Esophagus muscularis mucosa (tissue), 4 donors: ENCODE measurements at places on chromosomes 12 and 14. TPM values are rescaled to one million over a fixed set of nuclear protein-coding genes. Genes with fewer than 3 reads are reported as not detected.

DNA sequence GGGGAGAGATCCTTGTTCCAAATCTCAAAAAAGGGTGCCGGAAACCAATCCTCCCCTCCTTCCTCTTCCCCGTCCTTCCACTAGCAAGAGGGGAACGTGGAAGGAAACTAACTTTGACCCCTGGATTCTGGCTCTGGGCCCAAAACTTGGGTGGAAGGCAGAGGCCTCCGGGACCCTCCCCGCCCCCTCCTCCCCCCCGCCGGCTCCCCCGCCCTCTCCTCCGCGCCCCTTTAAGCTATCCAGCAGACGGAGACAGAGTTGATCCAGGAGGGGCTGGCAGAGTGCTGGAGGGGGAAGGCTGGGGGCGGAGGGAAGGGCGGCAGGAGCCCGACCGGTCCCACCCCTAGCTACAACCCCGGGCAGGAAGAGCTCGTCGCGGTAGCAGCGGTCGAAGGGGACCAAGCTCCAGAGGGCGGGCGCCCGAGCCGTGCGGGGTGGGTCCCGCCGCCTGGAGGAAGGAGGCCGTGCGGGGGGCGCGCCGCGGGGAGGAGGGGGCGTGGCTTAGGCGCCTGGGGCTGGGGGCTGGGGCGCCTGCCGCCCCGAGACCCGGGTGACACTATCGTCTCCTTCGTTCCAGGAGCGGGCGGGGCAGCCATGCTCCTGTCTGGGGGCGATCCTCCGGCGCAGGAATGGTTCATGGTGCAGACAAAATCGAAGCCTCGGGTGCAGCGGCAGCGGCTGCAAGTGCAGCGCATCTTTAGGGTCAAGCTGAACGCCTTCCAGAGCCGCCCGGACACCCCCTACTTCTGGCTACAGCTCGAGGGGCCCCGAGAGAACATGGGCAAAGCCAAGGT, at the start of gene NYNRIN:
TSS of gene NYNRIN (plus strand) at position 351 of the 794 bp plus-strand sequence. CDS start at position 595, 244 bp downstream.
- DNase-seq: no peak

The KLHL42 gene
- total RNA-seq: 66.1 TPM

- DNase-seq: no peak
Observed at GRCh38 chr14:75941030-75941429, 40.8 kb downstream of the TGFB3 start.

DNA sequence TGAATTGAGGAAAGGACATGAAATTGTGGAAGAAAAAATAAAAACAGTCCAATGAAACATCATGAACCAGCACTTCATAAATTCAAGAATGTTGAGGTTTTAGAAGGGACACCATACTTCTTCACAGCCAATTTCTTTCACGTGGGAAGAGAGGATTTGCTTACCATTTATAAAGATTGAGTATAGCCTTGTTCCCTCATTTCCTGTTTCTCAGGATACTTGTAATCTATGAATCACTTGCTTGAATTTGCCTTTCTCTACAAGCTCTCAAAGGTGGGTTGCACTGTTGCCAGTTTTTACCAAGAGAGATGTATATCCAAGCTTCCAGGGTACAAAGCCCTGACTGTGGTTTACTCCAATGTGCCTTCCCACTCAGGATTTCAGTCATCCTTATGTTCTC, 116.1 kb downstream of the DUSP6 start:
- DNase-seq: no peak

GRCh38 chr12:121495746-121496145, 85.1 kb downstream of the KDM2B start:
- no peak for DNase-seq

The SLC38A6 gene
- total RNA-seq: 11.4 TPM

The ASIC1 gene
- total RNA-seq: 5.6 TPM

- DNase-seq: peak; percentile 50
Observed at GRCh38 chr14:50865391-50866076, 6.3 kb upstream of the ABHD12B start.

DNA sequence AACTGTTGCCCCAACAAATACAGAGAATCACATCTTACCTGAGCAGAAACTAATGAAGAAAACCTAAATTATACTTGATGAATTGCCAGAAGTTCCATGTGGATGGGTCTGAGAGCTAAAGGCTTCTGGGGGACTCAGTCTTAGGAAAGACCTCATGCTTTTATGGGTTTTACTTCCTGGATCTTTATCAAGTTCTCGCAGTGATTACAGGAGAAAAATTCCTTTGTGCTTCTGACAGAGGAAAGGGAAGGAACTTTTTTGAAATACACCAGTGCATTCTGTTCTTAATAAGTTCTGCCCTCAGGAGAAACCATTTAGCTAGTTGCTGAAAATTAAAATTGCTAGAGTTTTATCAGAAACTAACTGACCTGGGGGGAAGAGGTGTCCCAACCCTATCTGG, 203.9 kb upstream of the KITLG start:
- no peak for DNase-seq
